Fibroblast of skin of left quadriceps (primary cell): ENCODE measurements at places on chromosomes 1 and 21.

GRCh38 chr21:45078371-45078770, 4.0 kb downstream of the ADARB1 start:
- DNase-seq = no peak

- no peak for DNase-seq
Measured at GRCh38 chr1:43716559-43717281, 9.4 kb downstream of the ST3GAL3 start.

DNA sequence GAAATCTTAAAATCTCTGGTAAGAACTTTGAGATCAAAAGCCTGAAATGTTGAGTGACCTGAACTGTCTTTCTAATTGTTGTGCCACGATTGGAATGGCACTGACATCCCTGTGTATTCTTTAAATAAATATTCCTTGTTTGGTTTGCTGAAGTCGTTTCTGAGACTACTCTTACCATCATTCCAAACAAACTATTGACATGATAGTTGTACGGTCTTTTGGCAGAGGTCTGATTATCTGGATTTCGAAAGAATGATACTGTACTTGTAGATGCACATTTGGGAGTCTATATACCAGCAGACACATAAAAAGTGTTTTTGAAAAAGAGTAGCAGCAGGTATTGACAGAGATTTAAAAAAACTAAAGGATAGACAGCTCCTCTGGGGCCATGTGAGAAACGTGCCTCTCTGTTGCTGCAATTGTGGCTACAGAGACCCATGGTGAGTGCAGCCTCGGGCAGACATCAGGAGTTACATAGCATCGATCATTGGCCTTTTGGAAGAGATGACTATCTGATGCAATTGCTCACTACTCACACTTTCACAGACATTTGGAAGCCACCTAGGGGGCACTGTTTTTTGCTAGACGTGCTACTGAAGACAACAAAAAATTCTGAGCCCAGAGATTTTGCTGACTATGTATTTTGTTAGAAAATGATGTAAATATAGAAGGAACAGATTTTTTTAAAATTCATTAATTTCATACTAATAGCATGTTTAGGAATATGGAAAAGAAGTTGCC, 464.5 kb downstream of the KCNT2 start:
- no peak for DNase-seq

GRCh38 chr1:9193233-9193625, 41.3 kb upstream of the H6PD start:
- no peak for DNase-seq

DNA sequence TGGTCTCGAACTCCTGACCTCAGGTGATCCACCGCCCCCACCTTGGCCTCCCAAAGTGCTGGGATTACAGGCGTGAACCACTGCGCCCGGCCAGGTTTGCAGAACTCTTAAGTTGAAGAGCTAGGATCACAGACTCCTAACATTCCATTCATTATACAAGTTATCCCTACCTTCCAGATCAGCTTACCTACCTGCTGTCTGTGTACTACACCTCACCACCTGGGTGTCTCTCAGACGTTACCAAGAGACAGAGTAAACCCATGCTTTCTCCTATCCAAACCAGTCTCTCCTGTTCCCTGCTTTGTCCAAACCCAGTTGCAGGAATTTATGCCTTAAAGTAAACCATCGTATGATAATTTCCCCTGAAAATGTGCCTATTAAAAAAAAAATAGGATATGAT, 123.0 kb upstream of the L1TD1 start:
- no peak for DNase-seq

GRCh38 chr1:44757420-44757819, 17.8 kb downstream of the KIF2C start:
- DNase-seq = no peak

- DNase-seq = no peak
Measured at GRCh38 chr1:66043186-66043585, 250.5 kb downstream of the PDE4B start.

DNA sequence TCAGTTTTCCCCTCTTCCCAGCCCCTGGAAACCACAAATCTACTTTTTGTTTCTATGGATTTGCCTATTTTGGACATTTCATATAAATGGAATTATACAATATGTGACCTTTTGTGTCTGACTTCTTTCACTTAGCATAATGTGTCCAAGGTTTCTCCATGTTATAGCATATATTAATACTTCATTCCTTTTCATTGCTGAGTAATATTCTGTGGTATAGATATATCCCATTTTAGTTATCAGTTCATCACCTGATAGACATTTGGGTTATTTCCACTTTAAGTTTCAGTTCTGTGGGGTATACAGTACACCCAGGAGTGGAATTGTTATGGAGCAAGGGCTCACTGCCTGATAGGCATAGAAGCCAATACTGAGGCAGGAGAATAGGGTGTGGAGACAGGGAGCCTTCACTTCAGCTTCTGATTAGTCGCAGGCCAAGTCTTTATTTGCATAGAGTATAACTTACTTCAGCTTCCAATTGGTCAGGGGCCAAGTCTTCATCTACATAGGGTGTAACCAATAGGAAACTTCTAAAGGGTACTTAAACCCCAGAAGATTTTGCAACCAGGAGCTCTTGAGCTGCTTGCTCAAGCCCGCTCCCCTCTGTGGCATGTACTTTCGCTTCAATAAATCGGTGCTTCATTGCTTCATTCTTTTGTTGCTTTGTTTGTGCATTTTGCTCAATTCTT, 8.3 kb upstream of the NVL start:
- DNase-seq = no peak

- no peak for DNase-seq
Measured at GRCh38 chr1:68460935-68461334, 11.2 kb upstream of the RPE65 start.

DNA sequence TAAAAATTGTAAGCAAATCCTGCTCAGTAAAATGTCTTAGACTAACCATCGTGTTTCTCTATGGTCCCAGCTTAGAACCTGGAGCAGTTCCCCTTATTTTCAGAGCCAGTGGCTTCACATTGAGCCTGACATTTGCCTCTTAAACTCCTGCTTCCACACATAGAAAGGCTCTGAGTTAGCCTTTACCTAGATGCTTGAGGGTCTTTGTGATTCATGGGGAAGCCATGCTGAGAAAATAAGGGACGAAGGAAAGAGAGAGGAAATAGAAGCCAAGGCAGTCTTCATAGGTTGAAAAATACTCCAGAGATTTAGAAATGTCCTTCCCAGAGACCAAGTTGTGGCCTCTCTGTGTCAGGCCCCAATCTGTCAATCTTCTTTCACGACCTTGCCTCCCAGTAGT, 16.1 kb upstream of the RBBP5 start:
- no peak for DNase-seq

GRCh38 chr1:206469411-206469932, 804 bp upstream of the IKBKE start:
- DNase-seq = no peak

- no peak for DNase-seq
Measured at GRCh38 chr1:116529199-116529631, 41.6 kb downstream of the CD58 start.

DNA sequence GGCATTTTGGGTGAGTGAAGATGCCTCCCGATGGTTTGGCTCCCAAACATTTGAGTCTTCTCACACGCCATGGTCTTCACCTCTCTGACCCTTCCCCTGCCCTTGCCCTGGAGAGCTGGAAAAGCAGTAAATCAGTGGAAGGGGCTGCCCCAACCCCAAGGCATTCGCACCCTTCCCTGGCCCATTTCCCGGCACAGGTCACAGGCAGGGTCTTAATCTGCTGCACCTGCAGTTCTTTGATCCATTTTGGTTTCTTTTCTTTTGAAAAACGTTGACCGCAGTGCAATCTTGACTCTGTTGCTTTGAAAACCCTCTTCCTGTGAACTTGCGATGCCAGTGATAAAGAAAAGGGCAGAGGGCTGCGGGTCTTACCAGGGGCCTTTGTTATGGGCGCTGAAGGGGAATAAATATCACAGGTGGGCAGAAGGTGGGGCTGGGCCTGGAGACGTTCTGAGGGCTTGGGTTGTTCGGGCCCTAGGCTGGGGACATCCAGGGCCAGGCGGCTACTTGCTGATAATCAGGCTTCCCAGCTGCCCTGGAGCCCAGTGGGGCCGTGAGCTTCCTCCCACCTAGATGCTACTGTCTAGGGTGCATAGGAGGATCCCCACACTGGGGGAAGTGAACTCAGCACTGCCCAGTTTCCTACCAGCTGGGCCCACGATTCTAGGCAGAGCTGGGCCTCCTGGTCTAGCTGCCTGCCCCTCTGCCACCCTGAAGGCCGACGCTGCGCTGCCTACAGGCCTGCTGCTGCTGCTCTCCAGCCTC, 38.6 kb upstream of the EPS8L3 start:
- no peak for DNase-seq

DNA sequence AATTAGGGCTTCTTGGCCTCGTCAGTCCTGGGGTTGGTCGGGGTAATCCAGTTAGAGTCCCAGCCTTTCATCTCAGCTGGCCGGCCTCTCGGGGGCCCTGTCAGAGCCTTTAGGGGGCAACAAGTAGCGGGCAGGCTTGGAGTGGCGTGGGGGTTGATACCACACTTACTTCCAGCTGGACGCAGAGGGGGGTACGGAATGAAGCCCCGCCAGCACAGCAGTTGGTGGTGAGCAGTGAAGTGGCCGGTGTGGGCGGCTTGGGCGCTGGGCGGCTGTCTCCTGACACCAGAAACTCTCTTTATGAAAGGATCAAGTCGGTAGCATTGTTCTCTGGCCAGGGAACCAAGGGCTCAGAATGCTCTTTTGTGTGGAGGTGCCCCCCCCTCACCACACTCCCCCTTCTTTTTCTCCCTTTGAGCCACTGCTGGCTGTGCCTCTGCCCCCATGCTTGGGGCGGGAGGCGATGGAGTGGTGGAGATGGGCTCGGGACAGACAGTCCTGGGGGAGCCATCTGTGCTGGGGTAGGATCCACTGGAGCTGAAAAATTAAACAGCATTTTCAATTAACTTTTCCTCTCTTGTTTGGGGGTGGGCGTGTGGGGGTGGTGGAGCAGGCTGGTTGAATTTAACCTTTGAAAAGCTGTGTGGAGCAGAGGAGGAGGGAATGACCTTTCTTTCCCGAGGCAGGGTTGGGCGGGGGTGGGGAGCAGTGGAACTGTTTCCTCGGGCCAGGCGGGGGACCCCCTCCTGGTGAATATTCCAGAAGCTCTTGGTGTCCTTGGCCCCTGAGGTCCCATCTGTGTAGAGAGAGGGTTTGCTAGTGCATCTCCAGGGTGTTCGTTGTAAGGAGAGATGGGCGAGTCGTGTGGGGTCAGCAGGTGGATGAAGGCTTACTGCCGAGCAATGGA, 102.7 kb downstream of the RNF220 start:
- DNase-seq = no peak

GRCh38 chr1:215569986-215570824, 3.1 kb downstream of the KCTD3 start:
- DNase-seq = no peak

- DNase-seq = no peak
Measured at GRCh38 chr1:19390166-19390850, 78.2 kb downstream of the SLC66A1 start.

- no peak for DNase-seq
Measured at GRCh38 chr1:145999321-146000024, 3.1 kb upstream of the TXNIP start.

DNA sequence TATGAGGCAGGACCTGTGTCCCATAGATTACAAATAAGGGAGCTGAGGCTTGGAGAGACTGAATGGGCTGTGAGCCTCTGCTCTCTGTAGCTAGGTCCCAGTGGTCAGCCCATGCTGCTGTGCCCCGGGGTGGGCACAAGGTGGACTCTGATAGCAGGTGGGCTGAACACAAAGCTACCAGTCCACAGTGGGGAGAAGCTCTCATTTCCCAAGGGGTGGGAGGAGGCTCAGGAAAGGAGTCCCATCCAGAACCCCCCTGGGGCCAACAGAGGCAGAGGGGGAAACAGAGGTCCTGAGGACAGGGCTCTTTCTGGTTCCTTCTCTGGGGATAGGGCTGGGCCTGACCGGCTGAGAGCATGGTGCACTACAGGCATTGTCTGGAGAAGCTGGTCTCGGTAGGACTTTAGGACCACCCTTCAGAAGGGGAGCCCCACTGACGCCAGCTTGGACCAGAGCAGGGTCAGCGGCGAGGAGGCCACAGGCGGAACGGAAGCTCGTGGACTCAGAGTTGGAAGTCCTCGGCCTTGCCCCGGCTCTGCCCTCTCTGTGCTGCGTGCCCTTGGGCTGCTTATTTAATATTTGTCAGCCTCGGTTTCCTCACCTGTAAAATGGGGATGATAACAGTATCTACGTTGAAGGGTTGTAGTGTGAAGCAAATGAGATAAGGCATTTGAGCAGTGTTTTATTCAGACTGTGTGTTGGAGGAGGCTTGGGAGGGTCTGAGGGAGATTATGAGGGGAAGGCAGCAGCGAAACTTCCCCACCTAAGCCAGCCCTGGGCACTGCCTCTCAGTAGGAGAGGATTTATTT, 26.6 kb downstream of the SDE2 start:
- DNase-seq = no peak

DNA sequence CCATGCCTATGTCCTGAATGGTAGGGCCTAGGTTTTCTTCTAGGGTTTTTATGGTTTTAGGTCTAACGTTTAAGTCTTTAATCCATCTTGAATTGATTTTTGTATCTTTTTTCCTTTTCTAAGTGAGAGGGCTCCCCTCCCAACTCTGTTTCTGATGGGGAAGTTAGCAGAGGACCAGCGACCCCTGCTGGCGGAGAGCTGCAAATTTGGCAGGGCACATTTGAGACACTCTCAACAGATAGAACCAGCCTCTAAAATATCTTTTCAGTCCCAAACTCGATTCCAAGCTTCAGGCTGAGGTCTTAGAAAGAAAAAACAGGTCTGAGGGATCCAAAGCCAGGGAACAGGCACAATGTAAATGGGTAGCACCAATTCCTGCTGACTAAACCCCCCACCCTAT, 32.5 kb downstream of the LRRC3 start:
- DNase-seq = no peak

- DNase-seq = no peak
Measured at GRCh38 chr1:187641015-187641414, 812.3 kb downstream of the PLA2G4A start.

DNA sequence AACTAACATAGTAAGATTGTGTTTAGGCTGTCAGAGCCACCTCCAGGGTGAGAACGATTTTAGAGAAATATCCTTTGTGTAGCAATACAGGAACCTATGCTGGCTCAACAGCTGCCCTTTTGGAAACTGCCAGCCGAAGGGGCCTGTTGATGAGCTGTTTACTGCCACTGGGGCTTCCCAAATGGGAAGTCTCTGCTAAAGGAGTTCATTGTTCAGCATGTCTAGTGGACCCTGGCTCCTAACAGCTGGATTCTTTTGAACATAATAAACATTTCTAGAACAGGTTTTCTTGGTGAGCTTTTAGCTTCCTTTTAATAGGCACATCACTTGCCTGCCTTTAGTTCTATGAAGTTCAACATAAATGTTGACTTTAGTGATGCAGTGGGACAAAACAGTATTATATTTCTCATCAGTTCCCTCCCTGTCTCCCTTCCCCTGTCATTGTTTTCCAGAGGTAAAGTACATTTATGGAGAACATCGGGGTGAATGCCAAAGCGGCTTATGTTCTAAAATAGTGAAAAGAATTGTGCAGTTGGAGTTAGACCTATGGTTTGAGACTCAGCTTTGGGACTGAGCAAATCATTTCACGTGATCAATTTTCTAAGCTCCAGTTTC, 57.4 kb downstream of the UCK2 start:
- DNase-seq = no peak
